ENCODE measurements at places on chromosomes 7 and 10.

GRCh38 chr7:55255496-55256445 is 109.4 kb upstream of the LANCL2 start:
- no peak for DNase-seq

GRCh38 chr10:124653811-124654651 is 90.1 kb downstream of the FAM53B start:
- DNase-seq = no peak

DNA sequence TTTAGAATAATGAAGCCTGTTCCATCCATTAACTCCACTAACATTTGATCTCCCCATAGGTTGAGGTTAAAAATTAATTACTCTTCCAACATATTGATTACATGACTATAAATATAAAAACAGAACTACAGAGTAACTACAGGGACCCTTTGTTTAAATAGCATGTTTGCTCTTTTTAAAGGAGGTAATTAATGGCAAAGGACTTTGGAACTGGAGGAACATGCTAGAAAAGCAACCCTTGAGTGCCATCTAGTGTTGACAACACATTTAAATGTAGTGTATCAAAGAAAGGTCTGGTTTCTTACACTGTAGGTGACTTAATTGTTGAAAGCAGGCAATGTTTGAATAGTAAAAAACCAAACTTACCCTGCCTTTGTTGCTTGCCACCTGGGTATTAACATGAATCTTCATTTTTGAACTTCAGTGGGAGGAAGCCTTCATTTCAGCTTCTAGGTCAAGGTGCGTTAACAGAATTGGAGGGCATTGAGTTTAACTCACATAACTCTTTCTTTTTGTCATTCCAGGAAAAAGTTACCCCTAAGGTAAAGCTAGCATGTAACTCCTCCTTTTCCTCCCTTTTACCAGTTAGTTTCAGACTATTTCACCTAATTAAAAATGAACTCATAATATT is 52.6 kb upstream of the CAPZA2 start:
- DNase-seq = no peak

DNA sequence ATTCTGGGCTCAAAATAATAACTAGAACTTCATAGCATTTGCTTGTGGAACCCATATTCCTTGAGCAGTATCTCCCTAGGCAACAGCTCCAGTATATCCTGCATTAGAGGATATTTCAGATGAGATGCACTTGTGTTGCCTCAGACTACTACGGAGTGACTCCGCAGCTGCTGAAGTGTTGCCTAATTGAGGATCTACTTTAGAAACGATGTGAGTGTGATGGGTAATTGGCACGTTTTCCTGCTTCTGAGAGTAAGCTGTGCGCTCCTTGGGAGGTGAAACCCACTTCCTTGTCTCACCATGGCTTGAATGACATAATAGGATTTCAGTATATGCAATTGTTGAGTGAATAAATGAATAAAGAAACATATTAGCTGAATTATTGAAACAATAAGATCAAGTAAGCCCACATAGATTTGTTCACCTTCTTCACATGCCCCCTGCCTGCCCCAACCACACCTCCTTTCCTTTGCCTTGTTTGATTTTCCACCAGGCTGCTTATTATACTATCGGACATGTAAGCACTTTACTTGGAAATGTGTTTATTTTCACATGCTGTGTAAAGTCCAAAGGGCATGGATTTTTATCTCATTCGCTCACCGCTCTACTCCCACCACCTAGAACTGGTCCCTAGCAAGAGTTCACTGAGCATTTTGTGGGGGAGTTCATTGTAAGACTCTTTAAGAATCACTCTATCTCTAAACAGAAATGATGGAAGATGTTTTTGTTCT is 303.8 kb downstream of the KCNMA1 start:
- DNase-seq = no peak

DNA sequence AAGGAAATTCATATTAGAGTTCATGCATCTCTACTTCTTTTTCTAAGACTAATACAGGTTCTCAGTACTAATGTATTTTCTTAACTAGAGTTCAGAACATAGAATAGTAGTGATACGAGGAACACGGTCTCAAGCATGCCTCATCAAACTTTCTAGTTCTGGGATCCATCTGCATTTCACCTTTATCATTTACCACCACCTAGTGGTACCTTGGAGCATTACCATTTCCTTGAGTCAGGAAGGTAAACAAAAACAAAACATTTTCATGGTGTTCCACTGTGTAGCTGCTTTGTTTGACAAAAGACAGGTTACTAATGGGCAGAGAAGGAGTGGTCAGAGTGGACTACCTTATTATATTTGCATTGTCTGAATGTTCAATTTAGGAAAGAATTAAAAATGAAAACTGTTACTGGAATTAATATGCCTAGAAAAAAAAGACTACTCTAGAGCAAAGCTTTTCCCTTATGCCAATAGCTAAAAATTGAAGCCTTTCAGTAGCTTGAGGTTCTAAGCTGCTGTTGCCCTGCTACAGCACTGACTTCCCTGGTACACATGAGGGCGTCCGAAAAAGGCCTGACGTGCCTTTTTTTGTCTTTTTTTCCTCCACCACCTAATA is 44.5 kb downstream of the STARD3NL start:
- DNase-seq = no peak

DNA sequence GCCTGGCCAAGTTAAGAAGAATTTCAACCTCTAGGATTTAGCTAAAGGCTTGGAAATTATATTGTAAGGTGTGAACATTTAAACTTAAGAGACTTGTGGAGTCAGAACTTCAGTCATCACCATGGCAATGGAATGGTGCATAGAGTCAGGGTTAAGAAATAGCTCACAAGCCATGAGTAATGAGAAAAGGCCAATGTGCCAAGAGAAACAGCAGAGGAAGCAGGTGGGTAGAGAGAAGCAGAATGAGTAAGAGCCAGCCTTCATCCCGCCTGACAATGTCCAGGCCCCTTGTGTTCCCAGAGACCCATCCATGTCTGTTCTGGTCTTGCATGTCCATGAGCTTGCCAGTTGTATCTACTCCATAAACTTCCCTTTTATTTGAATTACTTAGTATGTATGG is 62.6 kb upstream of the TBX20 start:
- DNase-seq = no peak

- no peak for DNase-seq
Measured at GRCh38 chr10:121539786-121540185, 58.5 kb downstream of the FGFR2 start.

DNA sequence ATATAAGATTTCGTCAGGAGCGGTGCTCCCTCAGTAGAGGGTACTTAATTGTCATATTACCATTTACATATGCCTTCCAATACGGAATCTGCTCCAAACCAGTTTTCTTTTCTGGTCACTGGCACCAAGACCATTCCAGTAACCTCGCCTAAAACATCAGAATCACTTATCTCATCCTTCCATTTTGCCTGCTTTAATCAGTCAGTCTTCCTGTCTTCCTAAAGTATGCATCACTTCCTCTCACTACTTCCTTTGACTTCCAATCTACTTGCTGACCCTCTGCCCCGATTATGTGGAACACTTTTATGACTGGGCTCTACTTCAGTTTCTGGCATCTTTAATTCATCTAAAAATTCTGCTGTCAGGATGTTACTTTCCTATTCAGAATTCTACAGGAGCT is 33.5 kb downstream of the CUL2 start:
- DNase-seq = no peak

- no peak for DNase-seq
Measured at GRCh38 chr10:98619446-98619845, 172.7 kb upstream of the HPS1 start.

DNA sequence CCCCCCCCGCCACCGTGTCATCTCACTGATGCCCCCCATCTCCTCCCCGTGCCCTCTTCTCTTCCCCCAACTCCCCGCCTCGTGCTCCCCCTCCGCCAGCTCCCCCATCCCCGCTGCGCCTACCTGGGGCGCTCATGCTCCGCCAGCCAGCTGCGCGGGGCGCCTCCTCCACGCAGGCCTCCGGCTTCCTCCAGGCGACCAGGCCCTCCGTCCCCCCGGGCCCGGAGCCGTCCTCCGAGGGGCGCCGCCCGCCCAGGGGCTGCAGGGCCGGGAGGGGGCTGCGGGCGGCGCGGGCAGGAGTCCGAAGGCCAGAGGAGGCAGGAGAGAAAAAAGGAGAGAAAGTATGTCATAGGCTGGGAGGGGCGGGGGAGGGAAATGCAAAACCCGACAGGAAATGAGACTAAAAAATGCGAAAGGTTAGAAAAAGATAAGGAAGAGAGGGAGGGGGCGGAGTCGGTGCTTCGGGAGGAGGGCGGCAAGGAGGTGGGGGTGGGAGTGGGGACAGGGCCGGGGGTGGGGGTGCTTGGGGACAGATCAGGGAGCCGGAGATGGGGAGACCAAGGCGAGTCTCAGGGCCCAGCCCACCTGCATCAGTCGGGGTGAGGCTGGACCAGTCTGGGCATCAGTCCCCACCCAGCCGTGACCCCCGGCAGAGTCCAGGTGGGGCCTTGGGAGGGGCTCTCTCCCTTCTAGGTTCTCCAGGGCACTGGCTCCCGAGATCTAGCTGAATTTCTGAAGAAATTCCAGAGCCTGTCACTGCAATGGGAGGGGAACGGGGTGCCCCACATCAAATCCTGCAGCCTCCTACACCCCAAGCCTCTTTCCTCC is at the start of gene CARD11:
TSS of gene CARD11 (minus strand) at position 324 of the 828 bp plus-strand sequence. CDS start 85,361 bp downstream, outside the sequence.
- DNase-seq = no peak

DNA sequence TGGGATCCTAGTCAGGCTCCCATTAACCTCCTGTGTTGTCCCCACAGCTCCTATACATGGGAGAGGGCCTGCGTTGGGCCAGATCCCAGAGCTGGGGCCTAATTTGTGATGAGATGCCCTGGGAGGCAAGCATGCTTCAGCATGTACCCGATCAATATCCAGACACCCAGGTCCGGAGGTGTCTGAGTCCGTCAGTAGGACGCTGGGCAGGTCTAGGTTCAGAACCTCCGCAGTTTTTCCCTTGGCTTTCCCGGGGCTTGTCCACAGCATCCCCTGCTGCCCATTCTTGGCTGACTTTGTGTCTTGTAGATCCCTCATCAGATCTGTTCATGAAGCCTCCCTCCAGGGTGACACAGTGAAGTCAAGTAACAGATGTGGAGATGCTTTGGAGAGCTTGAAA is 32.7 kb upstream of the RBAK start:
- DNase-seq = no peak

DNA sequence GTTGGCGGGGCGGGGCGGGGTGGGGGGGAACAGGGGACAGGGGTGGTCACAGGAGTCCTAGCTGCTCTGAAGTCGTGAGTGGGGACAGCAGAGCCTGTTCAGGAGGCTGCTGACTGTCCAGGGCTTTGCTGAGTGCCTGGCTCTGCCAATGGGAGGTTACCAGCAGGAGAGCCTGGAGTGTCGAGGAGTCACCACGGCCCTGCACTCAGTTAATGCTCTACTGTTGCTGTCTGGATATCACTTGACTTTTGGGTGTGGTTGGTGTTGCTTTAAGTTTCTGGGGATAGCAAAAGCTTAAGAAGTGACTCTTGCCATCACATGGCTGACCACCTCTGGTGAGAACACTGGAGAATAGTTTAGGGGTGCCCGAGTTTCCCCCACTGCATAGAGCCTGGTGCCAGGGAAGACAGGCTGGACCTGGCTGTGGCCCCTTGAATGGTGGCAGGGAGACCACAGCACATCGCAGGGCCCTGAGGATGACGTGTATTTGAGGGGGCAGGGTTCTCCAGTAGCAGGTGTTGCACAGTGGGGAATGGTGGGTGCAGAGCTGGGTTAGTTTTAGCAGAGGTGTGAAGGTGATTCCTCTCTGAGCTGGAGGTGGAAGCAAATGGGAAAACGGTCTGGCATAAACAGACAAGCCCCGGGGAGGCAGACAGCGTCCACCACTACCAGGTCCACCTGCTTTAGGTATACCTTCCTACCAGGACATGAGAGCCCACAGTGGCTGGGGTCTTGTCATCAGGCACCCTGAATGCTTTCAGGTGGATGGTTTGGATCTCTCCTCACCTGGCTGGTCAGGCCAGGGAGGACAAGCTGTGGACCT is 54.2 kb upstream of the CAMK2B start:
- DNase-seq = no peak

- no peak for DNase-seq
Measured at GRCh38 chr10:128867210-128867609, 599.8 kb upstream of the MGMT start.

DNA sequence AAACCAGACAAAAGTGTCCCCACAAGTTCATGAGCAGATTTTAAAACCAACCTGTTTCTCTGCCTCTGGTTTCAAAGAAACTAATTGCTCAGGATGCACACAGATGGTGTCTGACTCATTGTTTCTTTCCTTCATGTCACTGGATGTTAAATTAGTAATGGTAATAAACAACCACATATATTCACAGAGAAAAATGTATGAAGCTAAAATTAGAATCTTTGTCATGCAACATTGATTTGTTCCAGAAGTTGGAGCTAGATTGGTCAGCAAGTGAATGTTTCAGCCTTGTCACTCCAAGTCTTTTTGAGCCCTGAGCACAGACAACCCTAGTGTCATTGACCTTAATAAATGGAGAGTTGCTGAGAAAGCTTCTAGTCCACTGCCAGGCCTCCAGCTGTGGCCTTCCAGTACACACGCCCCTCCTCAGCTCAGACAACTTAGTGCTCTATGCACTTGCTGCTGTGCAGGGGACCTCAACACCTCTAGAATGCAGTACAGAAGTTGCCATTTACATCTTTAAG is 175.9 kb downstream of the CCDC71L start:
- DNase-seq = no peak

DNA sequence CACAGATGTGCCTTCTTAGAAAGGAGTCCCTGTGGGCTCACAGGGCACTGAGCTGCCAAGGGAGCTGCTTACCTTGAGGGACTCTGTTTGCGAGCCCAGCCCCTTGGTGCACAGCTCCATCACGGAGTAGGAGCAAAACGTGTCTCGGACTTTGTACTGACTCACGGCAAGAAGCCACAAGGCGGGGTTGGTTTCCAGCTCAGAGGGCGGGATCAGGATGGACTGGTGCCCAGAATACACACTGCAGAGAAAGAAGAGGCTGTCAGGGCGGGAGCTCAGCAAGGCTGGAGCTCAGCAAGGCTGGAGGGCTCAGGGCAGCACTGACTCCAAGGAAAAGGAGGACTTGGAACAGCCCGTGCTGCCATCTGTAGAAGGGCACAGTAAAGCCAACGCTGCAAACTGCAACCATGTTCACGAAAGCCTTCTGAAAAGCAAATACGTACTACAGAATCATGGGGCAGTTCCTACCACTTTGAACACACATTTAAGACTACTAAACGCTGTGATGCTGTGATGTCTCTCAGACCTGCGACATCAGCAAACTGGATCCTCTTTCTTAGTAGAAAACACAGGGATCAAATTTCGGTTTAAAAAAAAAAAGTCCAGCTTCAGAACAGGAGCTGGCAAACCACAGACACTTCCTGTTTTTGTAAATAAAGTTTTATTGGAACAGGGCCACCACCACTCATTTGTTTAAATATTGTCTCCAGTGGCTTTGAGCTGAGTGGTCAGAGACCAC is 194.3 kb downstream of the ZMYND11 start:
- no peak for DNase-seq

- no peak for DNase-seq
Measured at GRCh38 chr7:150719960-150720891, 3.8 kb downstream of the GIMAP1 start.

DNA sequence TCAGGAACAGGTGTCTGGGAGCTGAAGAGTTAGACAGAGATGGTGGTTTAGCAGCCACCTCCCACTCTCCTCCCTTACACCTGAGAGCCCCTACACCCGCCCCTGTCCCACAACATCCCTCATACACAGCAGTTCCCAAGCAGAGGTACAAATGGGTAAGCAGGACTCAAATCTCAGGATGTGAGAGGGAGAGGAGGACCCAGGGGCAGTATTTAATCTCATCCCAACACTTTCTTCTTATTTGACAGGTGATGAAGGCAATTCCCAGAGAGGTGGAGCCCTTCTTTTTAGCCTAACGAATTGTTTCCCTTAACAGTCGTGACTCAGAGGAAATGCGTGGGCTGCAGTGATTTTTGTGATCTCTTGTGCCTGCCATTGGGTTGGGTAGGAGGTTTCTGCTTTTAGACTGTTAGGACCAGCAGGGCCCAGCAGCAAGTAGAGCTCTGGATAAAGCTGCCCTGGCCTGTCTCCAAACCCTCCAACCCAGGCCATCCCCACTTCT is 191.3 kb downstream of the HECW1 start:
- no peak for DNase-seq
